ENCODE measurements at places on chromosomes 11 and 22.
A peak's percentile ranks its signal among the peaks of the same experiment; 100 is the strongest.

GRCh38 chr11:110148775-110149744 is 55.9 kb downstream of the ZC3H12C start:
- DNase-seq: no peak

- no peak for DNase-seq
These were observed 4.6 kb downstream of the NUP160 start for GRCh38 chr11:47843361-47844055.

GRCh38 chr11:100719809-100720221 is 32.7 kb downstream of the ARHGAP42 start:
- DNase-seq: no peak

GRCh38 chr11:60740573-60740972 is 16.1 kb downstream of the MS4A18 start:
- DNase-seq: no peak

DNA sequence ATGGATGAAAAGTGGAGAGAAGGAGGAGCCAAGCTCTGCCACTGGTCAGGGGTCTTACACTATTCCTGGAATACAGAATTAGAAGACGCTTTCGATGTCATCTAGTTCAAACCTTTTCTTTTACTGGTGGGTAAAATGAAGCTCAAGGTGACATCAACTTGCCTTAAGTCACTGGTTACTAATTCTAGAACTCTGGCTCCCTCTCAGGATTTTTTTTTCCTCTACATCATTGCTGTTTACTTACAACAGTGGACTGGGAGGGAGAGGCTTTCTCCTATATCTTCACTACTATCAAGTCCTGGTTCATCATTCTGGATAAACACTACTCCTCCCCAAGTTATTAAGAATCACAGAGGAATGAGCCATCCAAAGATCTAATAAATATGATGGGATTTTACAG is 82.9 kb downstream of the ETS1 start:
- DNase-seq: no peak

GRCh38 chr11:68214173-68215086 is 1.3 kb upstream of the KMT5B start:
- no peak for DNase-seq

GRCh38 chr11:121692236-121692635 is 239.5 kb upstream of the SORL1-AS1 start:
- no peak for DNase-seq

DNA sequence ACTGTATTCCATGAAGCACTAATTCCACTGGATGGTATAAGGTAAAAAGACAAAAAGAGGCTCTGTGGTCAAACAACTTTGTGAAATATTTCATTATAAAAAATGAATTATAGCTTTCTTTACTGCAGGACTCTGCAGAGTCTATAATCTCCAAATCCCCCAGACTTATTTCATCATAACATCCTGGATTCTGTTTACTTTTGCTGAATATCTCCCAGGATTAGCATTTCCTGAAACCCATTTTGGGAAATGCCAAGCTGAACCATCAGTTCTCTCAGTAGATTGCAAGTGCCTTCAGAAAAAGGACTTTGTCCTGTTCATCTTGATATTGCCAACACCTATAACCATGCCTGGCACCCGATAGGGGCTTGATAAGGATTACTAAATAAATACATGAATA is 7.9 kb downstream of the PAMR1 start:
- DNase-seq: no peak

GRCh38 chr11:34266090-34266912 is 91.5 kb downstream of the ABTB2 start:
- no peak for DNase-seq

DNA sequence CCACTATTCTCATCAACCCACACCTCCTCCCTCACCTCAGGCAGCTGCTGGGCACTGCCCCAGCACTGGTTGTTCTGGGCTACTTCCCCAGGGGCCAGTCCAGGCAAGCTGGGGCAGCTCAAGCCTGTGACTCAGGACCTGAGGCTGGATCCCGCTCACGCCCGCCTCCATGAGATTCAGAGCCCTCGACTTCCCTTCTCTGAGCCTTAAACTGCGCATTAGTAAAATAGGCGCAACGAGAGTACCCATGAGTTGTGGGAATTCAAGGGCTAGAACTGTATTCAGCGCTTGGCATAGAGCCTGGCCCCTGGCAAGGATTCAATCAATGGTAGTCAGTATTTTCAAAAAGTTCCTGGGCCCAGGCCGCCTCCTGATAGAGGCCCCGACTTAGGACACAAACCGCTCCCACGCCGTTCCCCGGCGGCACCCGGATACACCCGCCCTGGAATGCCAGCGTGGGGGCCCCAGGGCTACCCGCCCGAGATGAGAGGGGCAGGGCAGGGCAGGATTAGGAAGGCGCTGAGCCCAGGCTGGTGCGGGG is 723 bp upstream of the CD82 start:
- DNase-seq: no peak

GRCh38 chr11:121589946-121590537 is 137.3 kb upstream of the SORL1-AS1 start:
- peak; percentile 59 for DNase-seq

DNA sequence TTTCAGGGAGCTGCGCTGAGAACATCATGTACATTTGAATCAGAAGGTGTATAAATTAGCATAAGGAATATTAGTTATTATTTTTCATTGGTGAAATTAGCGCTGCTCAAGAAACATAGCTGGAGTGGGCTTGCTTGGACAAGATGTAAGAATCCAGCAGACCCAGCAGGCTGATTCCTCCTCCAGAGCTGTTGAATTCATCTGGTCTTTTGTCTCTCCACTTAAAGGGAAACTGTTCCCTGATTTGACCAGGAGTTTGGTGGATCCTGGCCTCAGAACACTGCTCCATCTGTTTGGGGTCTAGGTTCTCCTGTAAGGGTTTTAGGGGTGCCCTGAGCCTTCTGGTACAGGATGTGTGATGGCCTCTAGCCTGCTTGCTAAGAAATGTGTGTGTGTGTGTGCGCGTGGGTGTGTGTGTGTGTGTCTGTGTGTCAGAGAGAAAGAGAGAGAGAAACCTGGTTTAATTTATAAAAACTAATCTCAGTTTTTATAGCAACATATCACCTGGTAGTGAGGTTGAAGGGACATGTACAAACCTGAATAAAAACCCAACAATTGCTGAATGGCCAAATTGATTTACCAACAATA is 8.3 kb upstream of the SORL1 start:
- no peak for DNase-seq

GRCh38 chr22:45291931-45292290 is 7.2 kb downstream of the UPK3A start:
- no peak for DNase-seq

DNA sequence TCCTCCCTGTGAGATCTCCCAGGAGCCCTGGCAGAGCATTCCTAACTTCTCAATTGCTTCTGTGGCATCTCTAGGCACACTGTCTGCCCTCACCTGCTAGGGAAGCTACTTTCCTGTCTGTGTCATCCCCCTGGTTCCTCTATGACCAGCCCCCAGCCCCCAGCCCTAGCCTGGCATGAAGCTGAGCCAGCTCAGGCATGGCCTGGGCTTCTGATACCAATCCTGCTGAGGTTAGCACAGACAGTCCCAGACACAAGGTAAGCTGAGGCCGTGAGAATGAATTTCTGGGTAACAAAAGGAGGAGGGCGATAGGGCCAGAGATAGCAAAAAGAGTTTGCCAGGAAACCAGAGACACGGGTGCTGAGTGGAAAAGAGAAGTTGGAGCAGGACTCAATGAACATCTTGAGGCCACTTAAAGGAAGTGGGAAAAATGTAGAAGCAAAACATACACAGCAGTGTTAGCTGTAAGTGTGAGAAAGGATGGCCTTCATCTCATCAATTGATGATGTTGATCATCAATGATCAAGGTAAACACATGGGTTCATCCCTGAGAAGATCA is 87.6 kb upstream of the PICALM start:
- DNase-seq: no peak

DNA sequence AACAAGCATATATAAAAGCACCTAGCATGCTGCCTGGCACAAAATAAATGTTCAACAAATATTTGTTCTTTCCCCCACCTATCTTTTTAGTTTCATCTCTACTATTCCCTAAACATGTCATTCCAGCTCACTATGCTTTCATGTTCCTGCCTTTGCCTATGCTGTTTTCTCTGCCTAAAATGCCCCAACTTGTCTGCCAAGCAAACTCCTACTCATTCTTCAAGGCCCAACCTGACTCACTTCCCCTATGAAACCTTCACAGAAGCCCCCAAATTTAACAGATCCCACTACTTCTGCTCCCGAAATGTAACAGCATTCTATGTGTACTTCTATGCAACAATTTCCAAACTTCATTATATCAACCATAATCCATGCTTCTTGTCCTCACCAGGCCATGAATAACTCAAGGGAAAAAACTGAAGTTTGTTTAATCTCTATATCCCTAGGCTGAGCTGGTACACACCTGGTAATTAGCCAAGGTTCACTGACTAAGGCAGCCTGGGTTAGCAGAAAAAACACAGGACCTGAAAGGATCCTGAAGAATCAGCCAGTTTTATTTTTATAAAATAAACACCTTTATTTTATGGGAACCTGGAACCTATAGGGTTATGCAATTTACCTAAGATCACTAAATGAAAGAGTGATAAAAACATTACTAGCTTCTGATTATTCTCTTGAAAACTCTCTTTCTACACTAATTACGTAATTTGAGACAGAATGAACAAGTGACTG is 72.2 kb downstream of the PAK1 start:
- no peak for DNase-seq

DNA sequence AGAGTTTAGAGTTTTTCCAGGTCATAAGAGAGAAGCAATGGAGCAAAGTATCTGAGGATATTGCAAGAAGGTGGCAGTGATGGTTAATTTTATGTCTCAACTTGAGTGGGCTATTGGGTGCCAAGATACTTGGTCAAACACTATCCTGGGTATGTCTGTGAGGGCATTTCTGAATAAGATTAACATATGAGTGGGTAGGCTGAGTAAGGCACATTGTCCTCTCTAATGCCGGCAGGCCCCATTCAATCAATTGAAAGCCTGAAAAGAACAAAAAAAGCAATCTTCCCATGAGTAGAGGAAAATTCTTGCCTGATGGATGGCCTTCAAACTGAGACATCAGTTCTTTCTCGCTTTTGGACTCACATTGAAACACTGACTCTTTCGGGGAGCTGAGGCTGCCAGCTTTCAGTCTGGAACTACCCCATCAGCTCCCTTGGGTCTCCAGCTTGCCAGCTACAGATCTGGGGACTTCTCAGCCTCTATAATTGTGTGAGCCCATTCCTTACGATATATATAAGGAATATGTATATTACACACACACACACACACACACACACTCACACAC is 228.8 kb downstream of the BUD13 start:
- no peak for DNase-seq

GRCh38 chr11:72732329-72732728 is 19.9 kb downstream of the ARAP1 start:
- no peak for DNase-seq

DNA sequence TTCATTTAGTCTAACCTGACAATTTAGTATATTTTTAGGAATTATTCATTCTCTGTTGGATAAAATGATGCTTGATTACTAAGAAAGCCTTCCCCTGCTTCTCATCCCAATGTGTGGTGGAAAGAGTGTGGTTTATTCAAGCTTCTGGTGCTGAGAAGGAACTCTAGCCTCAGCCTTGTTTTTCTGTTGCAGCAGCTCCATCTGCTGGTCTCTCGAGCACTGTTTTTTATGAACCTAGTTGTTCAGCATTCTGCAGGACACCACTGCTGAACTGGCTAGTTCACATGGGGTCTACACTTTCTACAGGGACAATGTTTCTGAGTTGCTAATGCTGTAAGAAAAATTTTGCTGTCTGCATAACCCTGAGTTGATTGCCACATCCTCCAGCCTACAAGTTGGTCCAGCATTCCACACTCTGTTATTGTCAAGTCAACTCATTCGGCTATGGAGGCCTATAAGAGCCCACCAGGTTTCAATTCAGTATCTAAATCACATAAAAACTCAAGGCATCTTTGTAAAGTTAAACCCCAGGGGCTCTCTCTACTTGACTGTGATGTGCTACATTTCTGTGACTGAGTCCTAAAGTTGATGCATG is 14.3 kb downstream of the OR2AG2 start:
- DNase-seq: no peak

- no peak for DNase-seq
These were observed 46.9 kb upstream of the PICALM start for GRCh38 chr11:86115542-86116385.

DNA sequence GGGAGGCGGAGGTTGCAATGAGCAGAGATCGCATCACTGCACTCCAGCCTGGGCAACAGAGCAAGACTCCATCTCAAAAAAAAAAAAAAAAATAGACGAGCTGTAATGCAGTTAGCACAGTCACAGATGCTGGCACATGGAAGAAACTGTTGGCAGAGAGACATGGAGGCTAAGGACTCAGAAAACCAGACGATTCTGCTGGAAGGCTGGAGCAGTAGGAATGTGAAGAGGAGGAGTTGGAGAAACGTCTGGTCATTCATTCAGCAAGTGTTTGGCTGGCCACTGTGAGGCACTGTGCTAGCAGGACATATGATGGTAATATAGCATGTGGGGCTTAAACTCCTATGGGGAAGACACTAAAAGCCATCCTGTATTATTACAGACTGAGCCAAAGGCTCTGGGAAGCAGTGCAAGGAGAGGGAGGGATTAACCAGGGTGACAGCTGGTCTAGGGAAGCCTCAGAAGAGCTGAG is 5.0 kb downstream of the UQCR10 start:
- no peak for DNase-seq

- DNase-seq: no peak
These were observed 8.1 kb upstream of the UCP2 start for GRCh38 chr11:73990730-73991129.

GRCh38 chr22:46390652-46391301 is 55.3 kb downstream of the TRMU start:
- DNase-seq: no peak

DNA sequence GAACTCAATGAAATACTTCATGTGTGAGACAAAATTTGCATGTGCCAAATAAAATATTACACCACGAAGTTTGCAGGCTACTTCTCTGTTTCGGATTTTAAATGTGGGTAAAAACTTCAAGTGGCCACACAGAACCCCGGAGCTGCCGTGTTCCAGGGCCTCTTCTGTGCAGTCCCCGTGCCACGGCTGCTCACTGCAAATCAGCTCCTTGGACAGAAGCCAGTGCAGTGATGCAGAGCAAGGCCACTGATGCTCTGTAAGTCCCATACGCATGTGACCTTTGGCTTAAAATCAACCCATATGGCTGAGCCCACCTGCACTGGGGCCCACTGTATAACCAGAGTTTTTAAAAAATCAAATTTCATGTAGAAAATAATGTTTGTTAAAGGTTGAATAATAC is 1309.4 kb downstream of the TBC1D22A start:
- no peak for DNase-seq

GRCh38 chr22:27930331-27931060 is 11.4 kb upstream of the PITPNB start:
- DNase-seq: no peak

- no peak for DNase-seq
These were observed 10.2 kb downstream of the PHF5A start for GRCh38 chr22:41458161-41458728.

DNA sequence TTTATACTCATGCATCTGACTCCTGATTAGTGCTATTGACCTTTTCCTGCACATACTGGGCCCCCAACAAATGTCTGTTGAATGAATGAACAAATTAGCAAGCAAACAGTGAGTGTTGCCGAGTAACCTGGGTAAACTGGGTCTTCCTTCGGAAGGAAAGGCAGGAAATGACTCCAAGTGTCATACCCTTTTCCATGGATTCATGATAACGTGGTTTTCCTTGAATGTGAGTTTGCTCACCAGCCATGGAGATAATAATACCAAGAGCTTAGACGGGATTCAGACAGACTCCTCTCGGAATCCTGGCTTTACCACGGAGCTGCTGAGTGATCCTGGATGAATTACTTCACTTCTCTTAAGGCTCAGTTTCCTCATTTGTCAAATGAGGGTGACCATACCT is 16.7 kb downstream of the TECTA start:
- DNase-seq: no peak

GRCh38 chr11:69086152-69087132 is 37.7 kb downstream of the TPCN2 start:
- no peak for DNase-seq
